ENCODE measurements at places on chromosomes 5 and 9.

GRCh38 chr5:78508186-78508765 is 140.3 kb downstream of the LHFPL2 start:
- no peak for DNase-seq

GRCh38 chr5:83472508-83473345 is 1.2 kb downstream of the VCAN start:
- DNase-seq, result no peak

GRCh38 chr5:132836852-132837251 is 6.4 kb upstream of the SHROOM1 start:
- no peak for DNase-seq

GRCh38 chr9:133166392-133166791 is 2.7 kb upstream of the GBGT1 start:
- DNase-seq, result no peak

GRCh38 chr5:73205305-73205704 is 32.3 kb downstream of the TMEM174 start:
- no peak for DNase-seq

DNA sequence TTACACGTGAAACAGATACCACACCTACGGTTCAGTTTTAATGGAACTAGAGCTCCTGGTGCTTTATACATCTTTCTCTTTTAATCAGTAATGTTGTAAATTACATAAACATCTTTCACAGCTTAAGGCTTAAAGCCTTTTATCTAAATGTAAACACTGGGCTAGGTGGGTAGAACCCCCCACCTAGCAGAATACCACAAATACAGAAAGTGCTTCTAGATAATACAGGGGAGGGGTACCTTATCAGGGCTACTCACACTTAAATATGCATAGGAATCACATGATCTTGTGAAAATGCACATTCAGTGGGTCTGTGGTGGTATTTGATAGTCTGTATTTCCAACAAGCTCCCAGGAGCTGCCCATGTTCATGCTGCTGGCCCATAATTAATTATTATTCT is 256.4 kb upstream of the TARS1 start:
- DNase-seq, result no peak

DNA sequence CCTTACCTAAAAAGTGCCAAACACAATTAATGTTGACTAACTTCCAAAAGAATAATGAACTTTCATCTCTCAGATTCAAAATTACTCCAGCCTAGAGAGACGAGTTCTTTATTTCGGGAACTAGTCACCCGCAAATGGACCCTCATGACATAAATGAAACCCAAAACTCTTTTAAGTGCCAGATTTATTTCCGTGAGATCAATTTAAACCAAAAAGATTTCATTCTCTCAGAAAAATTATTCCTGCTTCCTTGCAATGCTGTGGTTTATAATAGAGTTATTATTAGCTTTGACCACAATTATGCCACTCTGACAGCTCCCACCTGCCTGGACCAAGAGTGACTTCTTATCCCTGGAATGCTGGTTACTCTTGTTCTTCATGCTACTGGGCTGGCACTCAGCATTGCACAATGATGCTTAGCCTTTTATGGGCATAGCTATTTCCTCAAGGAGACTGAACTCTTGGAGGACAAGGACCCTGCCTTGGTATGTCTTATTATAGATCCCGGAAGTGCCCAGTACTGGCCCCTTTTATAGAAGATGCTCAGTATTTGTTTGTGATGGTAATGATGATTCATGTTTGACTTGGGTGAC is 183.5 kb downstream of the SNX18 start:
- no peak for DNase-seq

DNA sequence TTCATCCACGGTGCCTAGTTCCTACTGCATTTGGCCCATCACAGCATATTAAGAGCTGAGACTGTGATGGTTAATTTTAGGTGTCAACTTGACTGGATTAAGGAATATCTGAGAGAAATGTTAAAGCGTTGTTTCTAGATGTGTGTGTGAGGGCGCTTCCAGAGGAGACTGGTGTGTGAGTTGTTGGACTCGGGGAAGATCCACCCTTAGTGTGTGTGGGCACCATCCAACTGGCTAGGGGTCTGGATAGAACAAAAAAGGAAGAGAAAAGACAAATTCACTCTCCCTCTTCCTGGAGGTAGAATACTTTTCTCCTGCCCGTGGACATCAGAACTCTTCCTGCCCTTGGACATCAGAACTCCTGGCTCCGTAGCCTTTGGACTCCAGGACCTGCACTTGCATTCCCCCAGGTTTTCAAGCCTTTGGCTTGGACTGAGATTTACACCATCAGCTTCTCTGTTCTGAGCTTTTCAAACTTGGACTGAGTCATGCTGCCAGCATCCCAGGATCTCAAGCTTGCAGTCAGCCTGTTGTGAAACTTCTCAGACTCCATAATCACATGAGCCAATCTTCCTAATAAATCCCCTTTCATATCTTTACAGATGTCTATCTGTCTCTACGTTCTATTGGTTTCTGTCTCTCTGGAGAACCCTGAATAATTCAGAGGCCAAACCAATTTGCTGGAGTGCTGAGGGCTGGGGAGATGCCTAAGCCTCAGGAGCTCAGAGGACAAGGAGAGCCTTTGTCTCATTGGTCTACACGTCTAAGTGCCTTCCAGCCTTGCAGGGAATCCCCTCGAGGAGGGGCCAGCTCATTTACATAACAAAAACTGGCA is 164.5 kb downstream of the DCP2 start:
- no peak for DNase-seq

DNA sequence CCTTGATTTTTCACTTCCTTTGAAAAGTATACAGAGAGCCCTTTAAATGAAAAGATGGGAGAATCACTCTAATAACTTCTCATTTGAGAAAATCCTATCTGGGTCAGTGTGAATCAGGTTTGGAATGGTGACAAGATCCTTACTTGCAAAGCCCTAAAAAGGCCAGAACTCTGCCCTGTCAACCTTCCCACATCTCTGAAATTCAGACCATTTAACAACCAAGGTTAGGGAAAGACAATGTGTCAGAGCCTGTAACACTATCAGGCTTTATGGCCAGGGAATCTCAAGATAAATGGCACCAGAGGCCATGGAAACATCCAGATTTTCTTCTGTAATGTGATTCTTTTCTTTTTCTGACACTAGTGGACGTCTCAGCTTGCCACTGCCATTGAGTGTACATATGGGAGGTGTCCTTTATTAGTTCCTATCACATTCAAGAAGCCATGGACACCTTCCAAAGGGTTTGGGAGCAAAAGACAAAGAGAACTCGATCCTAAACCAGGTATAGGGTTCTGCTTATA is 165.7 kb upstream of the GPR151 start:
- DNase-seq, result no peak

GRCh38 chr9:93480262-93480661 is 26.9 kb upstream of the FAM120AOS start:
- DNase-seq, result no peak

- no peak for DNase-seq
Measured at GRCh38 chr5:64900618-64901017, 131.9 kb downstream of the CWC27 start.

- no peak for DNase-seq
Measured at GRCh38 chr5:135400866-135401265, 1.8 kb upstream of the MACROH2A1 start.

GRCh38 chr9:114897196-114897595 is 33.2 kb downstream of the TNFSF8 start:
- no peak for DNase-seq

- no peak for DNase-seq
Measured at GRCh38 chr5:87686975-87687374, 274.2 kb upstream of the CCNH start.

DNA sequence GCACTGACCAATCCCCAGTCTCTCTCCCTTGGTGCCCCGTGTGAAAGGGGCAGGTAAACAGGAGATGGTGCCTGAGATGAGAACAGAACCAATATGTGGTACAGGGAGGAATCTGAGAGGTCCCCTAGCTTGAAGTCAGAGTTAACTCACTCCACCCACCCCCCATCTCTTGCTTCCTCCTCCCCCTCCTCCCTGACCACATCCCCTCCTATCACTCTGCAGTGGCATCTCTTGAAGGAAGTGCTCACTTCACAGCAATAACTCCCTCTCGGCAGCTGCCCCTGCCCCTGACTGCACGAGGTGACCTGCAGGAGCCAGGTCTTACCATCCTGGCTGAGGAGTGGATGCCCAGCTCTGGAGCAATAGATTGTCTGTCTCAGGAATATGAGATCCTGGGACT is 224.0 kb downstream of the GAS1 start:
- DNase-seq, result no peak

- DNase-seq, result no peak
Measured at GRCh38 chr9:13487071-13487470, 207.6 kb upstream of the MPDZ start.

DNA sequence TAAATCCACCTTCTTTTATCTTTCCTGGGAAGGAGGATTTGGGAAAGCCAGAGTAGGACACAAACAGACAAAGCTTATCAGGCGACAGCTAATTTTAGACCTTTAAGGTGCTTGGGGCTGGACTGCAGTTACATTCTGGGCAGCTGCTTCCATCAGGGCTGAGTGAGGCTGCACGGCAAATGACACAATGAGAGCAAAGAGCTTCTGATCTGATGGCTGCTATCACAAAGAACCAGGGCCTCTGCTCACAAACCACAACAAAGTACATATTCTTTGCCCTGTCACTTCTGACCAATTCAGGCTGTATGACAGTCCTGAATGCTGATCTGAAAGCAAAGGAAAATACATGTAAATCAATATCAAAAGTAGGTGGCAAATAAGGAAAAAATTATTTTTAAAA is 93.1 kb downstream of the MRPS27 start:
- DNase-seq, result no peak

DNA sequence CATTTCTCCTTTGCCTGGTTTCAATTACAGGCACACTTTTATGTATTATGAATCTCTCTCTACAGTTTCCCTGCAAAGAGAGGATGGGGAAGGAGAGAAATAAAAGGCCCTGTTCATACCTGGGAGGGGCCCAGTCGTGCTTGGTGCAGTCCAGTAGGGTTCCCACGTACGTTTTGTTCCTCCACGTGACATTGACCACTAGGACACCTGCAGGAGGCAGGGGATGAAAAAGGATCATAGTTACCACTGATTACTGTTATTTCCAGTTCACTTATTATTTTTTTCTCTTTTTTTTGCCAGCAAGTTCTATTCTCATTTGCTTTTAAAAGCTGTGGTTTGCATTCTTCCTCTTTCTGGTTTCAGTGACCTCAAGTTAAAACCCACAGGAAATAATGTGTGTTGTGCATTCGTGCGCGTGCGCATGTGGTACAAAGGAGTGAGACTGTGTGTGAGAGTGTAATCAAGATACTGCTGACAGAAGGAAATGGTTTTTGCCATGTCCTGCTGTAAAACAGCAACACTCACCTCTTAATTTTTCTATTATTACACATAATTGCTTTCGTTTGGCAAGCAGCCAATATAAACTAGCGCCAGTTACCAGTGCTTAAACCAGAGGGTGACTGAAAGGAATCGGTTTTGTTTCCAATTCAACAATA is 96.8 kb downstream of the ZNF608 start:
- peak; percentile 50 for DNase-seq

GRCh38 chr9:81669866-81670265 is 19.5 kb downstream of the TLE1 start:
- no peak for DNase-seq

- DNase-seq, result no peak
Measured at GRCh38 chr5:168195110-168195509, 96.3 kb upstream of the WWC1 start.

DNA sequence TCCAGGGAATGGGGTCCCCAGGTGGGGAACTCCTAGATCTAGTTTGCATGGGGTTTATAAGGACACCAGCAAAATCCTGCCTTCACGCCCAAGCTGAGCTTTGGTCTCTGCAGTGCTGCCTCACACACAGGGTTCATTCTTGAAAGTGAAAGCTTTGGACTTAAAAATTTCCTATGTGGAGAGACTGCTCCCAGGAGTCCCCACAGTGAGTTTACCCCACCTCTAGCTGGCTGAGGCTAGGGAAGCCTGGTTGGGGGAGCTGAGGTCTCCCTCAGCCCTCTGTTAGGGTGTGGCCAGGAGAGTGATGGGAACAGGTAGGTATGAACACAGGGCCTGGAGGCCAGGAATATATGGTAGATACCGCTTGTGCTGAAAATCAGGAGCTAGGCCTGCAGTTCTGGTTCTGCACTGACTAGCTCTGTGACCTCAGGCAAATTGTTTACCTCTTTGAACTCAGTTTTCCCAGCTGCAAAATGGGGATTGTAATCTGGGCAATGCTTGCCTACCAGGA is 41.5 kb upstream of the LARP1 start:
- no peak for DNase-seq

GRCh38 chr5:158747816-158748432 is 351.8 kb downstream of the EBF1 start:
- no peak for DNase-seq

GRCh38 chr5:143413958-143414669 is 10.6 kb upstream of the NR3C1 start:
- no peak for DNase-seq

DNA sequence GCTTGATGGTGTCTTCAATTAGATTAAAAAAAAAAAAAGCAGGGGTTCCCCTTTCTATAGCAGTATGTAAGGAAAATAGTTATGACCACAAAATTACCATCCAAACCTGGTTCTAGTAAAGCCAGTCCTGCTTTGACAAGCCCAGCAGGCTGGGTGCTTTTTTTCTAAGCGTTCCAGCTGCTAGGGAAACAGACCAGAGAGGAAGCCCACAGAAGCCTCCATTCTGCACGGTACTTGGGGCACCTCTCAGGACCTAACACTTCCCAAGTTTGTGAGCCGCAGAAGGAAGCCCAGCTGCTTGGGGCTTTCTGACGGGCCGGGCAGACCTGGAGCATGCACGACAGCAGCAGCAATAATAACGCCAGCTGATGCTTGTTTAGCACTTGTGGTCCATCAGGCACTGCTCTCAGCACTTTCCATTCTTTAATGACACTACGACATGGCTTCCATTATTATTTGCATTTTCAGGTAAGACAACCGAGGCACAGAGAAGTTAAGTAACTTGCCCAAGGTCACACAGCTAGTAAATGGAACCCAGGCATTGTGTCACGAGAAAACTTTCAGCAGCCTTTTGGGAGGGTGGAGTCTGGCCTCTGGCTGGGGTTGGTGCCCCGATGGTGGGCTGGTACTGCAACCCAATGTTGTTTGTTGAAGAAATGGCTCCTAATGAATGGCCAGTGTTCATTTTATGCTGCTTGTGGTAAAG is 15.4 kb downstream of the LMX1B start:
- DNase-seq, result no peak

DNA sequence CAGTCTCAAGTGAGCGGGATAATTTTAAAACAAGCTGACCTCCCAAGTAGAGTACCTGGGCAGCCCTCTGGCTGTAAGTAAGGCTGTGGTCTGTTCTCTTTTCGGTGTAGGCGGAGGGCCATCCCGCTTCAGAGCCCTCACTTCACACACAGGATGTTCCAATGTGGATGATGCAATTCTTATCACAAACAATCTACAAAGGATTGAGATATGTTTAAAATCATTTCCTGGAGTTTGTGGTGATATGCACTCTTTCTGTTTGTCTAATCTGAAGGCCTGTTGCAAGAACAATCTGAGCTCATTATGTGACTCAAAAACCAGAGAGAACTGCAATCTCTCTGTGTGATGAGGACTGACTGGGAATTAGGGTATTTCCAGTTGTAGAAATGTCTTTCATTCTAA is 42.5 kb downstream of the ITGA2 start:
- no peak for DNase-seq

GRCh38 chr9:121498150-121498486 is 1.5 kb downstream of the GGTA1 start:
- DNase-seq, result no peak

Measured in stimulated activated CD8-positive, alpha-beta memory T cell treated with anti-CD3 and anti-CD28 coated beads, Interleukin-4, amount 100 ng/mL, for 1 hour (primary cell).